ENCODE measurements at places on chromosomes 2 and 18. TPM values are rescaled to one million over a fixed set of nuclear protein-coding genes. Genes with fewer than 3 reads are reported as not detected.

Gene STON1
- total RNA-seq: 10.1 TPM

Gene MRPS9
- 72.3 TPM for total RNA-seq

DNA sequence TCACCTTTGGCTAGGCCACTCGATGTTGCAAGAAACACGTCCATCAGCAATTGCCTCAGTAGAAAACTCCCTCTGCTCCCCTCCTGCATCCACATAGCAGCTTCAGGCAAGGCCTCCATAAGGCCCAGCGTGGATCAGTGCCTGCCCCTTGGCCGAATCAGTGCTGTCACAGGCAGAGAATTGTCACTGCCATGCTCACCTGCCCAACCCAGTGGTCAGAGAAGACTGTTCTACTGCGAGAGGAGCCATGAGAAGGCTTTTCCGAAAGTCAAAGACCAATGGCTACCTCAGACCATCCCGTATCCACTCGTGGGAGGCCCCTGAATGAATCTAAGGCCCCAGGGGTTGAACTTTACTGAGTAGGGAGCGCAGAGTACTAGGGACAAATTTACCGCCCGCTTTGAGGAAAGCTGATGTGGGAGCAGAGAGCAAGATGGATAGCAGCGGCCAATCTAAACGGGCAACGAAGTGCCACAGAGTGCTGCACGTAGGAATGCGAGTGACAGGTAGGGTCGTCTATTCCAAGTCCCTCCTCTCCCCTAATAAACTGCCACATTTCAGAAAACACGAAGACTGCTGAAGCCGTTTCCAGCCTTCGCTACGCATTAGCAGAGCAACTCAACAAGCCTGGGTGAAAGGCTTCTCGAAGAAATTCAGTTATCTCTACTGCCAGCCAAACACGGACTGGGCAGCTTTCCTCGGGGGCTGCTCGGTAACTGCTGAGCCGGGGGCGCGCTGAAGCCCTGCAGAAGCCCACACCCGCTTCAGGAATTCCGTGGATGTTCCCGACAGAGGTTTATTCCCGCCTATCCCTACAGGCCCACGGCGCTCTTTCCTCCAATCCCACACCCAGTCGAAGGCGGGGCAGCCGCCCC, 968 bp upstream of the RALBP1 start:
- no peak for DNase-seq

GRCh38 chr18:63197246-63197869, 122.2 kb downstream of the BCL2 start:
- no peak for DNase-seq

DNA sequence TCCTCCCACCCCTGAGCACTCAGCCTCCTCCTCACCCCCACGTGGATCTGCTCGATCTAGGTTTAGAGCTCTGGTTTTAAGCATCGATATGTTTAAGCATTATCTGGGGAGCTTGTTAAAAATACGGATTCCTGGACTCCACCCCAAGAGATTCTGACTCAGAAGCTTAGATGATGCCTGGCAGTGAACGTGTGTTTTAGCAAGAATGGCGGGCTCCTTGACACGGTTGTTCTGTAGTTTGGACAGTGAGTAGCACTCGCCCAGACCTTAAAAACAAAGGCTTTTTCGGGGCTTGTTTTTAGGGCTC, 47.3 kb downstream of the LDLRAD4 start:
- DNase-seq: no peak

- no peak for DNase-seq
Observed at GRCh38 chr2:136362676-136363390, 244.9 kb upstream of the CXCR4 start.

Data from H1 (cell line).